ENCODE measurements at places on chromosomes 7 and 10. TPM values are rescaled to one million over a fixed set of nuclear protein-coding genes. Genes with fewer than 3 reads are reported as not detected.

PAX4 gene
- not detected for total RNA-seq

SLC18A3 gene
- total RNA-seq: not detected

TBX20 gene
- total RNA-seq: not detected

SFTPA2 gene
- total RNA-seq: 0.32 TPM

ZNF804B gene
- not detected for total RNA-seq

C10orf67 gene
- 0.08 TPM for total RNA-seq

TFPI2 gene
- total RNA-seq: 0.24 TPM

STEAP4 gene
- total RNA-seq: 23.6 TPM

HOXA6 gene
- total RNA-seq: 1.7 TPM

PON3 gene
- 2.0 TPM for total RNA-seq

MICALL2 gene
- total RNA-seq: 16.1 TPM

CUBN gene
- total RNA-seq: 0.12 TPM

CUZD1 gene
- total RNA-seq: 0.24 TPM

CELF2 gene
- 3.5 TPM for total RNA-seq

SPDYE5 gene
- total RNA-seq: not detected

GSTK1 gene
- total RNA-seq: 109 TPM

HMX3 gene
- total RNA-seq: not detected

SPDYE6 gene
- total RNA-seq: not detected

LIPN gene
- 1.4 TPM for total RNA-seq

CALY gene
- not detected for total RNA-seq

MIOS gene
- total RNA-seq: 36.2 TPM

MPP7 gene
- 53.6 TPM for total RNA-seq

WIPF3 gene
- total RNA-seq: 1.2 TPM
